Omental fat pad (tissue), 4 donors: ENCODE measurements at places on chromosomes 11 and 22. TPM values are rescaled to one million over a fixed set of nuclear protein-coding genes. Genes with fewer than 3 reads are reported as not detected.

P2RY2 gene
- 1.1 TPM for total RNA-seq

MUC5AC gene
- total RNA-seq: not detected

ASRGL1 gene
- 13.6 TPM for total RNA-seq

SPON1 gene
- total RNA-seq: 141 TPM

OR51B4 gene
- total RNA-seq: not detected

MMP8 gene
- total RNA-seq: 1.1 TPM

ACRV1 gene
- total RNA-seq: not detected

BRD1 gene
- total RNA-seq: 41.8 TPM

MN1 gene
- total RNA-seq: 9.5 TPM

RAB38 gene
- total RNA-seq: 11.8 TPM

OR5M10 gene
- total RNA-seq: not detected
